NCI-H2107 (cell line): ENCODE measurements at places on chromosomes 2 and 18.

GRCh38 chr2:101446869-101447268, 28.0 kb downstream of the RFX8 start:
- DNase-seq, result no peak

DNA sequence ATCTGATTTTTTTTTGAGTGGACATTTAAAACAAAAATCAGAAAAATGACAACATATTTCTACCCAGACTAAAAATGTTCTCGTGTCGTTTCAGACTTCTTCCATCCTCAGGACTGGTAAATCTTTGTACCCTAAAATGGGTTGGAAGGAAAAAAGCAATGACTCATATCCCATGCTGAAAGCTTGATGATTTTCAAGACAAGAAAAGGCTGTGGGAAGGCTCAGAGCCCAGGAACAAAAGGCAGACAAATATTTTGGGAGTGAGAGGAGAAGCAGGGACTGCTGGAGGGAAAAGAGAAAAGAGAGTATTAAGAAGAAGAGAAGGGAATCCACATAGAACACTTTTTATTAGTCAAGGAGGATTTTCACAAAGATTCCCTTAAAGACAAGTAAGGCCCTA, 77.1 kb upstream of the CTAGE1 start:
- no peak for DNase-seq

GRCh38 chr2:48107326-48107925, 201.1 kb upstream of the FBXO11 start:
- DNase-seq, result no peak

DNA sequence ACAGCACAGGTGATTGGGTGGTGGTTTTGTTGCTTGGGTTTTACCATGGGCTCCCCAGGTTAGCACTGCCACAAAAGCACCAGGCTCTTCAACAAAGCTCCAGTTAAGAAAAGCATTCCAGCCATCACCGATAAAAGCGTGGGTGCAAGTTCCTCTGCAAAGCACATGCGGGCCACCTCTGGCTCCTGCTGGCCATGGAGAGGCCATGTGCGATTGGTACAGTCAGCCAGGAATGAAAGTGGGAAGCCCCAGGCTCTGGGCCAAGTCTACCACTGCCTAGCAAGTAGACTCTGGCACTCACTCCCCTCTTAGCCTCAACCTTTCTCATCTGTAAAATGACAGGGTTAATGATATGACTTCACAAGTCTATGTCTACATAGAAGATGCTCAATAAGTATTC, 36.0 kb downstream of the BCL11A start:
- DNase-seq, result no peak

- DNase-seq, result no peak
These were observed 41.7 kb downstream of the MYOM1 start for GRCh38 chr18:3177902-3178687.

GRCh38 chr18:58456625-58457024, 172.3 kb downstream of the ALPK2 start:
- no peak for DNase-seq
